ENCODE measurements at places on chromosomes 2 and 18.

DNA sequence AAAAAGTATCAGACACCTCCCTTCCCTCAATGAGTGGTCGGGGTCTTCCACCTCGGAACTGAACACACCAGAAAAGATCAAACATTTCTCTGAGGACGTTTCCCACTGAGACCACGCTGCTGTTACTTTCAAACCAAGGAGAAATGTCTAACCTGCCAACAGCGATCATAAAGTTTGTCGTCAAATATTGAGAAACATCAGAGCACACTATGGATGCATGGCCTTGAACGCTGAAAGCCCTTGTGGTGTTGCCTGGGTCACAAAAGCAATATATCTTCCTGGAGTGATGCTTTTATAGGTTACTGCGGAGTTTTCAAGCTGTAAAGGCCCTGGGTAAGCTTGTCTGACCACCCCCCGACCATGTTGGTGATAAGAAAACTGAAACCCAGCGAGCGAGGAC, 70.2 kb upstream of the ID2 start:
- no peak for DNase-seq

DNA sequence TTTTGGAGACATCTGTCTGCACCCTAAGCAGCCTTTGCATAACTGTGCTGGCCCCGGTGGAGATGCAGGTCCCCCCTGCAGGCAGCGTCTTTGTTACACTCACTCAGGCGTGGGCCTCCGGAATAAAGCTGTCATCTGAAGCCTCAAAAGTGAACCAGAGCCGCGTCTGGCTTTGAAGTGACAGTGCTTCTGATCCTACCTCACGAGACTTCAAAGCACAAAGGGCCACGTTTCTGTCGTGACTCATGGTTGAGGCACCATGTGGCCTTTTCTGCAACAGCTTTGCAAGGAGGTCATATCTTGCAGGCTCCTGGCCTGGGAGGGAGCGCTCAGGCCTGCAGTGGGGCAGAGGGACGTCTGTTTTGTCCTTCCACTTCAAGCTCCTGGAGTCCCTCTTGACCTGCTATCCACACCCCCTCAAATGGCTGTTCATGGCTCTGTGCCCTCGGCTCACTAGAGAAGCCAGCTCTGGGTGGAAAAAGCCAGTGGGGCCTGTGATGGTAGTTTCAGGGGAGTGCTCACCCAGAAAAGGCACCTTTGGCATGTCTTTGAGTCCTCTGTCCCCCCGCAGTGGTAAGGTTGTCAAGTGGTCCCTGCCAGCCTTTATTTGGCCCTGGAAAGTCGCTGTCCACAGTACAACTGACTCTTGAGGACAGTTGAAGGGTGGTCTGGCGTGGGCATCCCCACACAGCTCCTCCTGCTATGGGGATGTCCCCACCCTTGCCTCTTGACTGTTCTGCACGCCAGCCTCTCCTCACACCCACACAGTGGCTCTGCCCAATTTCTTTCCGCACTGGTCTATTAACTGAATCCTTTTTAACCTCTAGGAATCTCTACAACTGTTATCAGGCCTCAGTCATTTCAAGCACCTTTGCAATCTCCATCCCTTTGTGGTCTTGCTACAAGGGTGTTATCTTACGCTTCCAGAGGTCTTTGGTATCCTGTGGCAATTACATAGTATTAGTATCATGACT, 19.3 kb downstream of the GPR55 start:
- no peak for DNase-seq

DNA sequence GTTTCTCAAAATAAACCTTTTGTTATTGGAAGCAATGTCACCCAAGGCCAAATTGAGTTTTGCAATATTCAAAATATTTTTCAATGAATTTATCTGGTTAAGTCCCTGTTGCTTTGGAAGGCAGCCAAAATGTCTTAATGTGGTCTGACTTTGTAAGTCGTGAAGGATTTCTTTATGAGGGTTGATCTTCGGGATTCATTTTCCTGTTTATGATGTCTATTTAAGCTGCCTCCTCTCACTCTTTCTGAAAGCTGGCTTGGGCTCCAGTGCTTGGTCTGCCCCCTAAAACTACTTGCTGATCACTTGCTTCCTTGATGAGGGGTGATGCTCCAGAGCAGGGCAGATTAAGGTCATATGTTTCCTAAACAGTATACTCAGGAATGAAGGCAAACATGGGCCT, 141.1 kb downstream of the ANTXR1 start:
- no peak for DNase-seq

- no peak for DNase-seq
Observed at GRCh38 chr18:56973487-56973886, 173.4 kb upstream of the BOD1L2 start.

DNA sequence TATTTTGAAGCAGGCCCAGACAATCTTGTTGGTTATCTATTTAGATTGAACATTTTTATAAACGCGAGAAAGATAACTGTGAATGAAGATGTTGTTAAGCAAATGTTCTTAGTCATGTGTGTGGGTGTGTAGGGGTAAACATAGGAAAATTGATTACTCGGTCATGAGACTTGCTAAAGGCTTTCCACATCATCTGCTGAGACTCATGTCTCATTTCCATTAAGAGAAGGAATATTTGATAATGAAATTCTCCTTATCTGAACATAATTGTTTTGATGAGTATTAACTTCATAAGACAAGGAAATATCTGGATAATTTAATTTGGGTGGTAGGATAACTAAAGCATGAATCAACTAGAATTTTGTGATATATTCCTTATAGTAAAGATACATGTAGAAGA, 19.7 kb downstream of the CCDC102B start:
- no peak for DNase-seq

- no peak for DNase-seq
Observed at GRCh38 chr2:202215179-202215578, 23.2 kb downstream of the SUMO1 start.
